GM23248 (cell line): ENCODE measurements at places on chromosomes 1 and 21. TPM values are rescaled to one million over a fixed set of nuclear protein-coding genes. Genes with fewer than 3 reads are reported as not detected.
A peak's percentile ranks its signal among the peaks of the same experiment; 100 is the strongest.

- DNase-seq: peak; percentile 99
Measured at GRCh38 chr1:15949453-15950245, 26.3 kb downstream of the ZBTB17 start.

DNA sequence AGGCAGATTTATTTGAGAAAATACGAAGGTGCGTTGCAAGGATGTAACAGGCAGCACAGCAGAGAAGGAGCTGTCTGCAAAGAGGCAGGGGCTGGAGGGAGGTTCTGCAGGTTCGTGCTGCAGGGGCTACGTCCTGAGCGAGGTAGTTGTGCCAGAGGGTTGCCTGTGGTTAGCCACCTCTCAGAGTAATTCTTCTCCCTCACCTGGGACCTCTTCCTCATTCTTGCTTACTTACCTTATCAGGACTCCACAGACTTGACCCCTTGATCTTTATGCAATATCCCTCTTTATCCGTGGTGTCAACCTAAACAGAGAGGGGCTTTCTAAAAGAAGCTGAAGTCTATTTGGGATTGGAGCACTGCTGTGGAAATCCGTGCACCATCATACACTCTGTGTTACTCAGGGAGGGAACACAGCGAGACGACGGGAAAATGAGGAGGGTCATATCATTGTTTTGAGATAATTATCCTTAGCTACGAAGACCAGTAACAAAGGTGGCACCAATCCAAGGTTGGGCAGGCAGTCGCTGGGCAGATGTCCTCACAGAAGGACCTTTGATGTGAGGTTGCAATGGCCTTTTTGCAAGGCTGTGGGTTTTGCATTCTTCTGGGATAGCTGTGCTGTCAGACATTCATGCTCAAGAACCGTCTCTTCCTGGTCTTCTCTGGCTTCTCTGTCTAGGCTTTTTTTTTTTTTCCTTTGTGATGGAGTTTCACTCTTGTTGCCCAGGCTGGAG lies 82.8 kb downstream of the WDR4 start:
- no peak for DNase-seq

- peak; percentile 45 for DNase-seq
Measured at GRCh38 chr1:34166191-34166624, 1.2 kb upstream of the CSMD2 start.

DNA sequence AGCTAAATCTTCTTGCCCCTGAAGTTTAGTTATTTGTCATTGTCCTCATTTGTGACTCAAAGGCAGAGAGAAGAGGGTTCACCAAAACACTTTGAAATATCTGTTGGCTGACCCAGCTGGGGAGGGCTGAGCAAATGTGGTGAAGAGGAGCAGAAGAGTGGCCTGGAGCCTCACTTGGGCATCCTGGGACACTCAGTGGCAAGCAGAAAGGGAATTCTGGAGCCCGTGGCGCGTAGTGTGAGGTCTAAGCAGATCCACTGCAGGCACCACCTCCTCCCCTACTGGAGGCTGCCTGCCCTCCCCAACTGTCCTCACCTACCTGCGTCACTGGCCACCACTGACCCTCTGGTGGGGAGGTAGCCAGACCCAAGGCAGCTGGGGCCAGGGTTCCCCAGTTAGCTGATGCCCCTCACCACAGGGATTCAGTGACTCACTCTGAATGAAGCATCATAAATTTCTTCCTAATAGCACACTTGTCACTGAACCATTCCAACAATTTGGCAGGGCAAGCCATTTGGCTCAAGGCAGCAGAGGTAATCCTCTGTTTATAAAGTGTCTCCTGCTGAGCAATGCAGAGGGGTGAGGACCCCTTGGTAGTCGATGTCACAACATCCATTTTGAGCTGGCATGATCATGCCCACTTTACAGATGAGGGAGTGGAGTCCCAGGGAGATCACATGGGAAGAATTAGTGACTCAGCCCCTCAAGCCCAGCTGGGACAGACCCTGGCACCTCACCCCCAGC lies 80.3 kb downstream of the NENF start:
- peak; percentile 18 for DNase-seq

DNA sequence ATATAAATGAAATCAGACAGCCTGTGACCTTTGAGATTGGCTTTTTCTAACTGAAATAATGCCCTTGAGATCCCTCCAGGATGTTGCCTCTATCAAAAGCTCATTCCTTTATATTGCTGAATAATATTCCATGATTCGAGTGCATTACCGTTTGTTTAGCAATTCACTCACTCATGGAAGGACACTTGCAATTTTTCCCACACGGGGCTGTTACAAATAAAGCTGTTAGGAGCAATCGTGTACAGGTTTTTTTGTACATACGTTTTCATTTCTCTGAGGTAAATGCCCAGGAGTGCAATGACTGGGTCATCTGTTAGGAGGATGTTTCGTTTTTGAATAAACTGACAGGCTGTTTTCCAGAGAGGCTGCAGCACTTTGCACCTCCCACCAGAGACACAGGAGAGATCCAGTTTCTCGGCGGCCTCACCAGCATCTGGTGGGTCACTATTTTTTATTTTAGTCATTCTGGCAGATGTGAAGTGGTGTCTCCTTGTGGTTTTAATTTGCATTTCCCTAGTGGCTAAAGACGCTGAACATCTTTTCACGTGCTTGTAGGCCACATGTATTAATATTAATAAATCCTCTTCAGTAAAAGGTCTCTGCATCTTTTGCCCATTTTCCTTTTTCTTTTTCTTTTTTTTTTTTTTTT lies 11.0 kb downstream of the PRDM15 start:
- DNase-seq: peak; percentile 72

GRCh38 chr1:8152731-8153702 lies 126.9 kb upstream of the ERRFI1 start:
- no peak for DNase-seq

GRCh38 chr21:40186045-40186444 lies 318.8 kb downstream of the PCP4 start:
- DNase-seq: no peak

GRCh38 chr1:229972600-229973296 lies 94.3 kb upstream of the GALNT2 start:
- DNase-seq: no peak

DNA sequence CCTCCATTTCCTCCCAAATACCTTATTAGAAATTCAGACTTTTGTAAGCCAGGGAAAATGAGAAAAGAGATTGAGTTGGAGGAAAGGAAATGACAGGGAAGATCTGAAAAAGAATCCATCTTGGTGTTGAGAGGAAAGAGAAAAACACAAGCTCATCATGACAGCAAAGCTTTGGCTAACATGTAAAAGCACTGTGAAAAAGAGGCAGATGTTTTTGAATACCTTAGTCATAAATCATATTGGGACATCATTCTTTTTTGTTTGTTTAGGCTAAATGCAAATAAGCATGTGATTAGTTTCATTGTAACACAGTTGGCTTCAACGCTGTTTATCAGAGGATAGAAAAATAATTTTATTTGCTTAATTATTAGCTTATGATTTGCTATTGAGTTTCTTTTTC lies 64.6 kb downstream of the LHX8 start:
- no peak for DNase-seq

DNA sequence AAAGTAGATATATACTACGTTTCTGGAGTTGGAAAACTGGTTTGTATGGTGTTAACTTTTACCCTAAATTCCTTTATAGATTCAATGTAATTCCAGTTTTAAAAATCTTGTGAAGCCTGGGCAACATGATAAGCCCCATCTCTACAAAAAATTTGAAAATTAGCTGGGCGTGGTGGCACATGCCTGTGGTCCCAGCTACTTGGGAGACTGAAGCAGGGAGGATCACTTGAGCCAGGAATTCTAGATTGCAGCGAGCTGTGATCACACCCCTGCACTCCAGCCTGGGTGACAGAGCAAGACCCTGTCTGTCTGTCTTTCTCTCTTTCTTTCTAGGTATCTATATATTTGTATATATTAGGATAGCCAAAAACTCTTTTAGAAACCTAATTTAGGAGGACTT lies 141.9 kb downstream of the CLEC20A start:
- no peak for DNase-seq

GRCh38 chr1:66388913-66389312 lies 145.0 kb upstream of the SGIP1 start:
- DNase-seq: no peak

GRCh38 chr21:37338671-37339551 lies 27.7 kb upstream of the DYRK1A start:
- DNase-seq: peak; percentile 95

DNA sequence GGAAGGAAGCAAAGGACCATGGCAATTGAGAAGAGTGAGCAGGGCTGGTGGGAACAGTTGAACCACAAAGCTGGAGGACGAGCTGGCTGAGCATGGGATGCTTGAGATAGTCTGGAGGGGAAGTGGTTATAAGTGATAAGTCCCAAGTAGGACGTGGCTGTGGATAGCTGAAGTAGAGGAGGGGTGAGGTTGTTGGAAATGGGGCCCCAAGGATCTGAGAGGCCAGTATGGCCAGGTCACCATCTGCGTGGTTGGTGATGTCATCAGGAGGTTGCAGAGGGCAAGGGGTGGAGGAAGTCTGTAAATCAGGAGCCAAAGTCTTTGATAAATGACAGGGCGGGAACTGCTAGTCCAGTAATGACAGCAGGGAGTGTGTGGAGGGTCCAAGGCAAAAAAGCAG lies 11.0 kb upstream of the REN start:
- no peak for DNase-seq

GRCh38 chr1:87878873-87879272 lies 550.2 kb downstream of the LMO4 start:
- no peak for DNase-seq

GRCh38 chr21:46058431-46059145 lies 39.3 kb upstream of the COL6A2 start:
- no peak for DNase-seq

GRCh38 chr1:31299365-31299764 lies 2.5 kb downstream of the ZCCHC17 start:
- DNase-seq: peak; percentile 55

- DNase-seq: no peak
Measured at GRCh38 chr1:39635871-39636210, 3.6 kb downstream of the HEYL start.

Gene FAM229A
- polyA plus RNA-seq: 2.9 and 3.1 TPM in 2 replicates

Gene TCHH
- 0.08 and 0.11 TPM in 2 replicates for polyA plus RNA-seq

Gene PRAMEF17
- not detected in 2 replicates for polyA plus RNA-seq
